Ovary (tissue), 10 donors: ENCODE measurements at places on chromosomes 1 and 21. TPM values are rescaled to one million over a fixed set of nuclear protein-coding genes. Genes with fewer than 3 reads are reported as not detected.

DNA sequence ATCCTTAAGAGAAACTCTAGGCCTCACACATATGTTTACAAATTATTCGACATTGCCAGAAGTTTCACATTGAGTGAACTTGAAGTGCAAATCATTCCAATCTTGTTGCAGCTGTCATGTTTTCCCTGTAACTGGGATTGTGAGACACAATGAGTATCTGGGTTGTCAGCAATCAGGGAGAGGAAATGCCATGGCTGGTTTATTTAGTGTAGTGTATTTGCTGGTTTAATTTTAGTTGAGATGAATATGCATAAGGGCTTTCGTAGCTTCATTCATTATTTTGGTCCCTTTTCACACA is 54.2 kb upstream of the USP1 start:
- no peak overlapping the region for H3K4me3 ChIP-seq
- H3K4me1 ChIP-seq = no peaks in the 10 kb centered on the region
- H3K36me3 ChIP-seq = no peaks in the 10 kb centered on the region
- DNase-seq = no peak

DNA sequence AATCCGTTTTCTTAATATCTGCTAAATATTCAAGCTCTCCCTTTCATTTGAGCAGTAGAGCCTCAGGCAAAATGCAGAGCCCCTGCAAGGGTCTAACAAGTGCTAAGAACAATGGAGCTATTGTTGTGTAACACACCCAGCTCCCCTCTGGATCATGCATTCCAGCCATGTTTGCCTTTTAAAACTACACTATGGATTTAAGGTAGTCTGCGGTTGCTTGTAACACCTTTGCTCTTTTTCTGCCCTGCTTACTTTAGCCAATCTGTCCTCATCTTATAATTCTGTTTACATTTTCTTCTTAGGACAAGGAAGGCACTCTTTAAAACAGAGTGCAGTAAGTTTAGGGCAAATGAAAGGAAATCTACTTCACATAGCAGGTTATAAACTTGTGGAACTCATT is 60.0 kb upstream of the C1orf105 start:
- H3K4me3 ChIP-seq = no peak overlapping the region
- no peak for DNase-seq
- peaks cover 10% of the 10 kb centered on the region for H3K4me1 ChIP-seq
- no peak overlapping the region for H3K27ac ChIP-seq
- no peaks in the 10 kb centered on the region for H3K27me3 ChIP-seq

- H3K27ac ChIP-seq = no peak overlapping the region
- no peaks in the 10 kb centered on the region for H3K36me3 ChIP-seq
- H3K27me3 ChIP-seq = no peaks in the 10 kb centered on the region
- H3K4me3 ChIP-seq = no peak overlapping the region
Measured at GRCh38 chr1:27006683-27007082, 6.0 kb downstream of the TENT5B start.

DNA sequence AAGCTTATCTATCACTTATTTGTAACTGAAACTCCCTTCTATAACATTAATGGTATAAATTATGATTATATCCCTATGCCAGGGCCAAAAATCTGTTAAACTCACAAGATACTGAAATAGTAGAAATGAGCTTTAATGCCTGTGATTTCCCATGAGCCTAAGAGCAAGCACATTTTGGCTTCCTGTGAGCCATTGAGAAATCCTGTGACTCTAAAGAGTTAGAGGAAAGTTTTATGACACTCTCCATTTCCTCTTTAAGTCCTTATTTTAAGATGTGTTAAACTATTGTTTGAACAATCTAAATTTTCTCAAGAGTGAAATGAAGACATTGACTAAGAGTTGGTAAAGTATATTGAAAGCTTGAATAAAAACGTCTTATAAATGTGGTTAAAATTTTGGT is 45.6 kb downstream of the SUCO start:
- H3K36me3 ChIP-seq = no peaks in the 10 kb centered on the region
- H3K4me3 ChIP-seq = no peak overlapping the region
- no peaks in the 10 kb centered on the region for H3K4me1 ChIP-seq
- H3K27me3 ChIP-seq = no peaks in the 10 kb centered on the region
- no peak overlapping the region for H3K27ac ChIP-seq

- no peak for DNase-seq
- no peaks in the 10 kb centered on the region for H3K27me3 ChIP-seq
- H3K36me3 ChIP-seq = no peaks in the 10 kb centered on the region
- no peak overlapping the region for H3K4me3 ChIP-seq
Measured at GRCh38 chr1:101732261-101732660, 264.5 kb downstream of the OLFM3 start.

DNA sequence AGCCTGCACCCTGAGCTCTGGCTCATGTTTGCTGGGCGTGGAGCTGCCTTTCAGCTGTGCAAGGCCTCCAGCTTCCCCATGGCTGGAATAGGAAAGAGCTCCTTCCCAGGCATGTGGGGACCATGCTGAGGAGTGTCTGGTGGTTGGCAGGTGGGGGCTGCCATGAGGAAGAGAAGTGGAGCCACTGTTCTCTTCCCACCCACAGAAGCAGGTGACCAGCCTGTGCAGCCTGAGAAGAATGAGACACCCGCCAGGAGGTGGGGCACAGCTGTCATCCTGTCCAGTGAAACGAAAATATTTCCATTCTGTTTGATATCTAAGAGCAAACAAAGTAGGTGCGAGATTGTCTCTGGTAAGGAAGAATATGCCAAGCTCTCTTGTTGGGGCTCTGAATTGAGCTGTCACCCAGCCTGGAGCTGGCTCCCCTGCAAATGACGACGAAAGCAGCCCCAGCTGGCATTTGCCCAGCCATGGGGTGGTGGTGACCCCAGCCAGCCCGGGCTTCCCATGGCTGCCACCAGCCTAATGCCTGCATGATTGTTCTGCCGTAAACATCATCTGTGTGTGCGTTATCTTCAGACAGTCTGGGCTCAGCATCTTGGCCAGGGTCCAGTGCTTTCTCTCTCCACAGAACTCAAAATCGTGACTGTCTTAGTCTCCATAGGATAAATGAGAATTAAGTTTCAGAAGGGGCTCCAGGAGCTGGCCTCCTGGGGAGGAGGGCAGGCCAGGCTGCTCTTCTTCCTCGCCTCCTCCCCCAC is 429.8 kb upstream of the VAMP3 start:
- H3K27ac ChIP-seq = no peak overlapping the region
- no peaks in the 10 kb centered on the region for H3K36me3 ChIP-seq
- no peaks in the 10 kb centered on the region for H3K27me3 ChIP-seq

DNA sequence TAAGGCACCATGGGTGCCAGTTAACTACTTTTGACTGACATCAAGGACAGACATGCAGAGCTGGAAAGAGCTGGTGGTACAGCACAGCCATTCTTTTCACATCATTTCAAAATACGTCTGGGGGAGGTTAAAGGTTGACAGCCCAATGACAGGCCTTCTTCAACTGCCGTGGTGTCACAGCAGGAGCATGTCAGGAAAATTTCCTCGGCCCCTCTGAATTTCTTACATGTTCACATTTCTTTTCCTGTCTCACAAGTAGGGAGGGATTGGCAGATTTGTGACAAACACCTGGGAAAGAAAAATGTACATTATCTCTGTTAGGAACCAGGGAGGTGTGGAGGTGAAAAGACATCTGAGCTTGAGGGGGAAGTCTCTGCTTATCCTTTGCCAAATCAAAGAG is 279.1 kb downstream of the SPATA17 start:
- H3K27me3 ChIP-seq = no peaks in the 10 kb centered on the region
- no peaks in the 10 kb centered on the region for H3K4me1 ChIP-seq
- H3K36me3 ChIP-seq = no peaks in the 10 kb centered on the region
- DNase-seq = no peak

GRCh38 chr21:39661121-39661520 is 48.4 kb downstream of the B3GALT5 start:
- H3K27me3 ChIP-seq = no peaks in the 10 kb centered on the region
- H3K4me3 ChIP-seq = no peak overlapping the region

ADAMTS5 gene
- 9.2 TPM for total RNA-seq

GRCh38 chr1:235867903-235868469 is 1.3 kb upstream of the LYST start:
- peak overlapping the region; percentile 85 for H3K27ac ChIP-seq
- H3K4me3 ChIP-seq = no peak overlapping the region
- peaks cover 7% of the 10 kb centered on the region for H3K4me1 ChIP-seq
- H3K27me3 ChIP-seq = no peaks in the 10 kb centered on the region
- no peak for DNase-seq
- no peaks in the 10 kb centered on the region for H3K36me3 ChIP-seq

SH2D1B gene
- total RNA-seq = 0.12 TPM

DNA sequence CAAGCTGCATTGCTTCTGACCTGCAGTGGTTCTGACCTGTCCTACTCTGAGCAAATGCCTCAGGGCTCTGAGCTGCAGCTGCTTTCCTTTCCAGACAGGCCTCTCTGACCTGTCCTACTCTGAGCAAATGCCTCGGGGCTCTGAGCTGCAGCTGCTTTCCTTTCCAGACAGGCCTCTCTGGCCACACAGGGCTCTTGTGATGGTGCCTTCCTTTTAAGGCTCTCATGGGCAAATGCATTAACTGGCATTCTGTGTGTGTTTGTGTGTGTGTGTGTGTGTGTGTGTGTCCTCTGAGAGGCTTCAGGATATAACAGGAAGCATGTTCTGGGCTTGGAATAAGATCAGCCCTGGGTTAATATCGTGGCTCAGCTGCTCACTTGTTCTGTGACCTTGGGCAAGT is 131.3 kb downstream of the NTPCR start:
- H3K4me3 ChIP-seq = no peak overlapping the region
- no peaks in the 10 kb centered on the region for H3K27me3 ChIP-seq
- no peaks in the 10 kb centered on the region for H3K36me3 ChIP-seq
- no peak for DNase-seq

GRCh38 chr1:24226749-24227148 is 39.7 kb upstream of the IFNLR1 start:
- no peaks in the 10 kb centered on the region for H3K4me1 ChIP-seq
- no peaks in the 10 kb centered on the region for H3K27me3 ChIP-seq
- H3K4me3 ChIP-seq = no peak overlapping the region
- DNase-seq = no peak
- H3K36me3 ChIP-seq = no peaks in the 10 kb centered on the region
- no peak overlapping the region for H3K27ac ChIP-seq

GRCh38 chr1:116257836-116258235 is 115.2 kb upstream of the ATP1A1 start:
- no peaks in the 10 kb centered on the region for H3K4me1 ChIP-seq
- DNase-seq = no peak
- H3K27me3 ChIP-seq = no peaks in the 10 kb centered on the region
- H3K27ac ChIP-seq = no peak overlapping the region
